ENCODE measurements at places on chromosomes 7 and 10.

GRCh38 chr7:78299088-78299487 lies 500.5 kb downstream of the PHTF2 start:
- DNase-seq, result no peak

DNA sequence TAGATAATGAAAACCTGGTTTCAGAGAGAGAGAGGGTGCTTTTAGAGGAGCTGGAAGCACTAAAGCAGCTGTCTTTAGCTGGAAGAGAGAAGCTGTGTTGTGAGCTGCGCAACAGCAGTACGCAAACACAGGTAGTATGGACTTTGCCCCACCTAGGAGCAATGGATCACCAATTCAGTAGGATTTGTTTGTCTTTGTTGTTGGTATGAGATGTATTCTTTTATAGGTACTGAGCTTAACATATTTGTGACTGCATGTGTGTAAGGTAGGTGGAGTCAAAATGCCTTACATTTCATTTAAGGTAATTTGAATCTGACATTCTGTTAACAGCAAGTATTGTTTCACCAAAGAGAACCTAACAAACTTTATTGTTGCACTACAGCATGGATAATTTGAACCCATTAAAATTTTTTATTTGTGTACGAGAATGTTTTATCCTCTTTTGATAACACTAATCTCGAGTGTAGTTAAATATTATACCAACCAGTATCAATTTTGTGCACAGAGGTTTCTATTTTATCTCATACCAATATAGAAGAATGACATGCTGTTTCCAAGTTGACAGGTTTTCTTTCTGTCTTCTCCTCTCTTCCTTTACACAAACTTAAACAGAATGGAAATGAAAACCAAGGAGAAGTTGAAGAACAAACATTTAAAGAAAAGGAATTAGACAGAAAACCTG lies 92.1 kb downstream of the CYP51A1 start:
- no peak for DNase-seq

- no peak for DNase-seq
These were observed 259.5 kb upstream of the HGF start for GRCh38 chr7:82029236-82029913.

GRCh38 chr7:25885057-25885576 lies 266.9 kb upstream of the NFE2L3 start:
- no peak for DNase-seq

GRCh38 chr10:99329304-99329553 lies at the start of gene CNNM1:
Gene CNNM1, plus strand, starts transcription at chr10:99329356. Its CDS starts 32 bp downstream, at chr10:99329388.
- DNase-seq, result no peak

DNA sequence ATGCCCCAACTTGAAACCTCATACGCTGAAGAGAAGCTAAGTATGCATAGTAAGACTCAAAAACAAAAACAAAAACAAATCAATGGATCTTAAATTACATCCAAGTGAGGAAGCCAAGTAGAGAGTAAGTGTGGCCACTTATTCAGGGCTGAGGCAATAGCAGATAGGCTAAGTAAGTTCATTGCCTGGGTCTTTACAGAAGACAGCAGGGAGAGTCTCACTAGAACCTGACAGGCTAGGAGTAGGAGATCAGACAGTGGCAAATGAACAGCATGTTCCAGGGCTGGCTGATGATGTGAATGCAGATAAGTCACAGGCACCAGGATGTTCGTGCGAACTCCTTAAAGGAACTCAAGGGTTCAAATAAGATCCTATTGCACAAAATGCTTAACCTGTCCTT lies 568.6 kb downstream of the KCNMA1 start:
- no peak for DNase-seq
